ENCODE measurements at places on chromosomes 5 and 9.

DNA sequence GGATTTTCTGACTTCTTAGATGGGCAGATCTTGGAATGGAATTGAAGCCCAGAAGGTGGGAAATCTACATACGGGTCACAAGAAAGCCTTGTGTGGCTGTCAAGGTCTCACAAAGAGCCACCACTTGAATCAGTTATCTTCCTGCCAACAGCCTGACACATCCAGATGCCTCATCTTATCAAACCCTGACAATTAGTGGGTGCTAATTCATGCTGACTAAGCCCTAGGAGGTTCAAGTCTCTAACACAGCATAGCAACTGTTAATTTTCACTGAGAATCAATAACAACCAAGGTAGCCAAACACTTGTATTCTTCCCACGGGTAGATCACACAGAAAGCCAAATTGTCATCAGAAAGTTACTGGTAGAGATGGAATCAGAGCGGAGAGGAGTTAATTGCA is 222.2 kb downstream of the TMEM167A start:
- DNase-seq, result no peak

DNA sequence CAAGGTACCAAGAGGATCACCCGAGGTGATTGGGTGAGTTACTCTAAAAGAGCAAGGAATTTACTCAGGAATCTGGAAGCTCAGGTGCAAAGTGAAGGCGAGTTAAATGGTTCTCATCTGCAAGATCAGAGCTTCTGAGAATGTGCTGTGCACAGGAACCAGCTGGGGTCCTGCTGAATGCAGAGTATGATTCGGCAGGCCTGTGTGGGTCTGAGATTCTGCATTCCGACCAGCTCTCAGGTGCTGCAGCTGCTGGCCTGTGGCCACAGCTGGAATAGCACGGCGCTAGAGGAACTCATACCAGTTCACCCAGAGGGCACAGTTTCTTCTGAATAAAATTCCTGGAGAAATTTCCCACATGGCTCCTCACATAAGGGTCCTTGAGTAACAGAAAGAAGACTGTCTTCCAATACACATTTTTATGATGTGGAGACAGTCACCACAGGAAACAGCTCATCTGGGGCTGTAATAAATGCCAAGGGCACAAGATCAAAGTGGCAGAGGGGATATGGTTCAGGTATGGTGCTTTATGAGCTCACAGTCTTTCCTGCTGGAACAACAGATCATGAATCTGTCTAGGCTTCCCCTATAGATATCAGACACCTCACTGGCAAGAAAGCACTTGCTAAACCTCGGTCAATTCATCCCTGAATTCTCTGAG is 83.9 kb downstream of the PTPN3 start:
- no peak for DNase-seq

DNA sequence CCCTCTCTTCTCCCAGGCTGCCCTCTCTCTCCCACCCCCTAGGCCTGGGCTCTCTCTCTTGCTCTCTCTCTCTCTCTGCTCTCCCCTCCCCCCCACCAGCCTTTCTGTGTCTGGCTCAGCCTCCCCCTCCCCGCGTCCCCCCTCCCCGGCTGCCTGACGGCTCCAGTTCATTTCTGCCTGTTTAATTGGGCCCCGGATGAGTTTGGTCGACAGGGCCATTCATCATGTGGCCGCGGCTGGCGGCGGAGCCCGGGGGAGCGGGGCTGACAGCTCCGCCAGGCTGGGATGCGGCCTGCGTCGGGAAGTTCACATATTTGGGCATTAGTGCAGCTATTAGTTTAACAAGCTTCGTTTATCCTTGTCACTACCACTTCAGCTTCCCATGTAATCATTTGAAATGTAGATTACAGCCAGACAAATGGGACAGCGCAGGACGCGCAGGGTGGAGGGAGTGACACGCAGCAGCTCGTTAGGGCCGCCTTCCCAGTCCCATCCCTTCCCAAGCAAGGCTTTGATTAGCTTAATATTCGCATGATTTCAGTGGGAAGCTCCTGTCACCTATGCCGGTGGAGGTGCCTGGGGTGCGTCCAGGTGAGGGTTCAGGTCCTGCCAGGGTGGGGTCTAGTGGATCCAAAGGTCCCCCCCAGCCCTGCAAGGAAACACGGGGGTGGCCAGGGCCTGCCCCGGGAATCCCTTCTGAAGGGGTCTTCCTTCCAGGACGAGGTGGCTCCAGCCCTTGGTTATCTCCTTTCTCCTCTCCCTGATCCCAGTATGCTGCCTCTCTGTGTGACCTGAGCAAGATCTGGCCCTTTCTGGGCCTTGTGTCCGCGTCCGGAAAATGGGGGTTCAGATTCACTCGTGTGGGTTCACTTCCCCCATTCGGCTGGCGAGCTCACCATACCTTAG is 214.8 kb downstream of the PAX5 start:
- DNase-seq, result no peak

- no peak for DNase-seq
Observed at GRCh38 chr5:77861576-77861975, 85.4 kb upstream of the TBCA start.

- no peak for DNase-seq
Observed at GRCh38 chr5:116272281-116272941, 187.6 kb downstream of the COMMD10 start.

- no peak for DNase-seq
Observed at GRCh38 chr9:135332979-135333748, 146.4 kb upstream of the PPP1R26 start.

GRCh38 chr5:38347040-38347763 is 88.8 kb downstream of the EGFLAM start:
- no peak for DNase-seq

DNA sequence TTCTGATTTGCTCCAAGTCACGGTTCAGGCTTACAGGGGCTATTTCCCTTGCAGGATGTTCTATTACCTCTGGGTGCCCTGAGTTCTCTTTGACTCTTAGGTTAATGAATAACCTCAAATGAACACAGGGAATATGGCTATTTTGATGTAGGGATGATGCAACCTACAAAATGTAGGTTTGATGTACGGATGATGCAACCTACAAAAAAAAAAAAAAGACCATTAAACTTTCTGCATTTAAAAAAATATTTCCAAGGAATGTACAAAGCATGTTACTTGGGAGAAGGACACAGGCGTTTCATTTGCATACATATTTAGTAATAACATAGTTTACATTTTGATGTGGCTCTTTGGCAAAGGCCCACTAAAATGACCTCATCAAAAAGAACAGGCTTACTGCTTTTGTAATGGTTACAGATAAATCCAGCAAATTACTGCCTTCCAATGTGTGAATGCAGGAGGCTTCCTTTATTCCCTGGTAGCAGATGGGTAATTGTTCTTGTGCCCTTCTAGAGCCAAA is 36.3 kb downstream of the ZNF474 start:
- DNase-seq, result no peak

GRCh38 chr5:27876071-27876470 is 837.7 kb upstream of the CDH9 start:
- no peak for DNase-seq

GRCh38 chr5:124956471-124957029 is 210.1 kb upstream of the ZNF608 start:
- DNase-seq, result no peak

DNA sequence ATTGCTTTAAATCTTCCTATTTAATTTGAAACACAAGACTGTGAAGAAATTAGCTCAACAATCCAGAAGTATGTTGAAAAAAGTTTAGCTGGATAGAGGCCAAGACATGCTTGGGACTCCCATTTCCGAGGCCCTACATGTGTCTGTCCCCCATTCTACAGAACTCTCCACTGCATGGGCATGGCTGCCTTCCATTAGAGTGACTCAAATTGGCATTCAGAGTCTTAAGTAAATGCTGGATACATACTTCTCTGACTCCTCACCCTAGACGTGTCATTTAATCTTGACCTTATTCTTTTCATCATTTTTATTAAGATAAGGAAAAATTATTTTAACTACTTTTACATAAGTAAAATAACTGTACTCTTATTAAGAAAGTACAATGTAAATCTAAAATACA is 530.4 kb upstream of the CDH9 start:
- no peak for DNase-seq

DNA sequence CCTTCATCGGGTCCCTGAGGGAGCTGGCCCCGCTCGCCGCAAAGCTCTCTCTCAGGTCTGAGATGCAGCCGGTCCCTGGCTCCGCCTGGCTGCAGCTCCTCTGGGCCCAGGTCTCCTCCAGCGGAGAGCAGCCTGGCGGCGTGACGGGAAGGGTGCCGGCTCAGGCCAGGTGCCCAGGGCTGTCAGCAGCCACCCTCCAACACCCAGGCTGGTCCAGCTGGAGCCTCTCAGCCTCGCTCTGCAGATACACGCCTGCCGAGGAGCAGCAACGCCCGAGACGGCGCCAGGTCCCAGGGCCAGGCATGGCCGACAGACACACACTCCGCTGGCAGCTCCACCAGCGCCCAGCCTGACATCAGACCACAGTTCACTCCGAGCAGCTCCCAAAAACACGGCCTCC is 25.6 kb downstream of the FAM163B start:
- DNase-seq, result no peak

DNA sequence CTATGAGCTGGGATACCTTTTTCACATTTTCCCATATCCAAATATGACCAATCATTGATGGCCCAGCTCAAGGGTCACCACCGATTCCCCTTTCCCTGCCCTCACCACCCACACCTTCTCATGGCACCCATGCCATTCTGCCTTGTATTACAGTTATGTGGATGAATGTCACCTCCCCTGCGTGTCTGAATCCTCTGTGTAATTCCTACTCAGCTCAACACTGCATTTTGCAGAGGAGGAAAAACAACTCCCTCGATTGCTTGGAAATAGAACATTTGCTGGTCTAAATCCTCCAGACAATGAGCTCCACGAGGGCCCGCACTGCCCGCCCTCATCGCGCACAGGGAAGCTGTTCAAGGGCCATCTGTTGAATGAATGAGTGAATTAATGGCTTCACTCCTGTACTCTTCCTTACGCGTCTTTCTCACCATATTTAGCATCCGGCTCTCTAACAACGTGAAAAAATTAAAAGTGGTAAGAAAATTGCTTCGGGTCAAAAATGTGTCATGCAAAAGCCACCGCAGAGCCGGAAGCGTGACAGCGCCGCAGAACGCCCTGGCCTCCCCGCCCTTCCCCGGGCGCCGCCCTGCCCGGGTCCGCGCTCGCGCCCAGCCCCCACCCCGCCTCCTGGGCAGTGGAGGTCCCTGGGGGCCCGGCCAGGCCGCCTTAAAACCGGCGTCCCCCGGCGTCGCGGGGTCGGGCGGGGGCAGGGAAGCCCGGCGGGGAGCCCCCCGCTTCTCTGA is 704 bp downstream of the SUSD1 start:
- DNase-seq, result peak; percentile 87

GRCh38 chr9:5818424-5819142 is 14.3 kb downstream of the ERMP1 start:
- DNase-seq, result no peak

DNA sequence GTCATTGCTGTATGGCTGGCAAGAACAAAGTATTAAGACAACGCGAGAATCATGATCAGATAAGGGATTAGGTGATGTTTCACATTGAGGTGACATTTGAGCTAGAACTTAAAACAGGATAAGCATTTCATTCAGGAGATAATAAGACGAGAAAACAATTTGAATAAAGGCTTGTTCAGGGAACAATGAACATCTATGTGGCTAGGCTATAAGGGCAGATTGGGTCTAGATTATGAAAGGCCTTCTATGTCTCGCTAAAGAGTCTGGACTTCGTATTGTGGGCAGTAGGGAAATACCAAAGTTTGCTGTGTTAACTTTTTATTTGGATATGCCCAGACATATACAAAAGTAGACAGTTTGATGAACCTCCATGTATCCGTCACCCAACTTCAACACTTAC is 6.9 kb downstream of the MRPL22 start:
- no peak for DNase-seq

- no peak for DNase-seq
Observed at GRCh38 chr5:2904399-2904798, 152.9 kb upstream of the IRX2 start.

GRCh38 chr9:75671354-75671753 is 219.1 kb upstream of the PCSK5 start:
- no peak for DNase-seq

- DNase-seq, result no peak
Observed at GRCh38 chr5:66072031-66072430, 72.1 kb upstream of the SREK1 start.

DNA sequence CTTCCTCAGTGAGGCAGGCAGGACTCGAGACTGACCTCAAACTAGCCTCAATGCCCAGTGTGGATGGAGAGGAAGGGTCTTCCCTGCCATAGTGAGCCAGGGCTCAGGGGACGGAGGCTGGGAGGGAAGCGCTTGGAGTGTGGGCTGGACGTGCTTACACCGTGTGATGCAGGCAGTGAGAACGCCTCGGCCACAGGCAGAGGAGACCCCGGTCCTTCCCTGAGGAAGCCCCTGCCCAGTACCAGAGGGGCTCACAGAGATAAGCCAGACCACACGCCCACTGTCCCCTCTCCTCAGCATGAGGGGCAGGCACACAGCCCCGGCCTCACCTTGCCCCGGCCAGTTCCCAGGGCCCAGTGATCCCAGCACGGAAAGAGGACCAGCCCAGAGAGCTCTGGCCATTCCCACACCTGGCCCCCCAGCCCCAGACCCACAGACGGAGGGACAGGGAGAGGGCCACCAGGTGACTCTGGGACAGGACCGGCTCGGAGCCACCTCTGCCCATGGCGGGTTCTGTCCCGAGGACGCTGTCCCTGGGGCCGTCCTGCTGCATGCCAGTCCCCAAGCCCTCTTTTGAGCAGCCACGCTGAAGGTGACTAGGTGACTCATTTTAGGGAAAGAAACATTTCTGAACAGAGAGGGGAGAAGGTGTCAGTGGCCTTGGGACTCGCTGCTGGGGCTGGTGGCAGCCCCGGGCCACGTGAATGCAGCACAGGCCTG is 6.0 kb upstream of the NSMF start:
- DNase-seq, result no peak

- no peak for DNase-seq
Observed at GRCh38 chr9:7132605-7133004, 374.8 kb downstream of the KDM4C start.

- DNase-seq, result no peak
Observed at GRCh38 chr5:25552871-25553481, 908.2 kb upstream of the CDH10 start.

Data from suppressor macrophage (primary cell).